ENCODE measurements at places on chromosomes 4 and X. TPM values are rescaled to one million over a fixed set of nuclear protein-coding genes. Genes with fewer than 3 reads are reported as not detected.

Gene GC
- polyA plus RNA-seq: 0.38 TPM

Gene FAM184B
- polyA plus RNA-seq: 0.19 TPM

Gene CXCL3
- polyA plus RNA-seq: 15.9 TPM

Gene ATP2B3
- polyA plus RNA-seq: 0.09 TPM

Gene GPM6B
- 82.6 TPM for polyA plus RNA-seq

Gene CFAP47
- polyA plus RNA-seq: not detected

Gene ZAR1
- polyA plus RNA-seq: 0.27 TPM

Gene SPANXN4
- polyA plus RNA-seq: not detected

Gene MCF2
- 0.78 TPM for polyA plus RNA-seq

Gene GNRHR
- polyA plus RNA-seq: not detected

Gene PARM1
- 4.9 TPM for polyA plus RNA-seq

Gene CCNA2
- 57.9 TPM for polyA plus RNA-seq

Gene ZDHHC9
- 15.0 TPM for polyA plus RNA-seq

Gene MAGED4B
- 145 TPM for polyA plus RNA-seq

Gene ASB9
- not detected for polyA plus RNA-seq

Gene NEIL3
- 11.8 TPM for polyA plus RNA-seq

Gene NMU
- 102 TPM for polyA plus RNA-seq

Gene GPC4
- 124 TPM for polyA plus RNA-seq

Gene CXorf65
- polyA plus RNA-seq: 1.1 TPM

Gene TRMT44
- polyA plus RNA-seq: 10.3 TPM

Gene NXF2B
- polyA plus RNA-seq: 0.28 TPM

Gene TXK
- not detected for polyA plus RNA-seq

Gene IL3RA
- 0.86 TPM for polyA plus RNA-seq

Gene NOA1
- polyA plus RNA-seq: 14.3 TPM

All from GM23338 (cell line).